NT2/D1 (cell line): ENCODE measurements at places on chromosomes 4 and X.

- no peak for DNase-seq
These were observed 42.7 kb downstream of the LONRF3 start for GRCh38 chrX:119017077-119017476.

GRCh38 chr4:176400816-176401461, 81.2 kb downstream of the SPCS3 start:
- DNase-seq: no peak

DNA sequence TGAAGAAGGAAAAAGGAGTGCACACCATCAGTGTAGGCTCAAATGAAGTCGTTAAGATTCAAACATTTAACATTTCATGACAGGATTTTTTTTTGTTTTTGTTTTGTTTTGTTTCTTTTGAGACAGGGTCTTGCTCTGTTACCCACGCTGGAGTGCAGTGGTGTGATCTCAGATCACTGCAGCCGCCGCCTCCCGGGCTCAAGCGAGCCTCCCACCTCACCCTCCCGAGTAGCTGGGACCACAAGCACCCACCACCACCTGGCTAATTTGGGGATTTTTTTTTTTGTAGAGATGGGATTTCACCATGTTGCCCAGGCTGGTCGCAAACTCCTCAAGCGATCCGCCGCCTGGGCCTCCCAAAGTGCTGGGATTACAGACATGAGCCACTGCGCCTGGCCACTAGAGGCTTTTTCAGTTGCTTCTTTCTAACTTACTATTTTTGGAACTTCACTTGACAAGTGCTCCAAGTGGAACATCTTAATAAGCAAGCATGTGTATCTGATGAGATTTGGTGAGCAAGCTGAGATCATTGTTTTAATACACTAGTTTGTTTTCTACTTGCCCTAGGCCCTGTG, 78.9 kb upstream of the CNKSR2 start:
- DNase-seq: no peak

DNA sequence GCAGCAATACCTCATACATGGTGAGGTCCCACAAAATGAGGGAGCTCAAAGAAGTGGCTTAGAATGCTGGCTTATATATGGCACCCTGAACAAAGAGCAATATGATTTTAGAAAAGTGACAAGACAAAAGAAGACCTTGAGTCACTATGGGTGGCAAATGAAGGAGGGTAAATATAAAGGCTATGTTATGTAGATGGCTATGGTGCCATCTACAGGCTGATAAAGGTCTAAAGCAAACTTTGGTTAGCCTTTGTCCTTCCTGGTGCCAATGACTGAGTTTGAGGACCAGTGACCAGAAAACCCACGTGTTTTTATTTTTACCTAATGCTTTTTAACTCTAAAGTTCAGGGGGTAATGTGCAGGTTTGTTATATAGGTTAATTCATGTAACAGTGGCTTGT, 151.8 kb downstream of the CCNG2 start:
- DNase-seq: no peak

GRCh38 chr4:27198246-27198645, 337.6 kb downstream of the STIM2 start:
- DNase-seq: no peak

GRCh38 chrX:7927259-7928167, at the start of gene PNPLA4:
TSS of gene PNPLA4 (minus strand) at chrX:7927413. CDS start at chrX:7926119, 1,294 bp downstream.
- peak; percentile 74 for DNase-seq

DNA sequence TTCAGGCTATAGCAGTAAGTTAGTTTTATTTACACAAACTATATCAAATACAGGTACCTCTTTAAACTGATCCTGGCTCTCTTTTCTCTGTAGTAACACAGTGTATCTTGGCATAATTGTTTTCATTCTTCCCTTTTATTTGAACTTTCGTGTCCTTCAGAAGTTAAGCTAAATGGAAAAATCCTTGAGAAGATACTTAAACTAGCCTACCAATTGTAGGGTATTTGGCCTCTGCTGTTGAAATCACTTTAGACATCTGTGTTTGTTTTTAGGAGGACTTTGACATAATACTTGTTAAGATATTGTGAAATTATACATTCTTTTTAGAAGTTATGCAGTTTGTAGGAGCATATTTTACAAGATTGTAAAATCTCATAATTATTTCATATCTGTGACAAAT, 90.3 kb upstream of the GK2 start:
- no peak for DNase-seq

GRCh38 chr4:8708401-8709021, 115.9 kb downstream of the CPZ start:
- DNase-seq: no peak

GRCh38 chrX:107565931-107566603, 62.2 kb upstream of the PRPS1 start:
- no peak for DNase-seq

- DNase-seq: no peak
These were observed 49.5 kb downstream of the CLDN34 start for GRCh38 chrX:10016519-10017132.

- no peak for DNase-seq
These were observed 3.1 kb downstream of the FRMPD3 start for GRCh38 chrX:107452581-107452980.

DNA sequence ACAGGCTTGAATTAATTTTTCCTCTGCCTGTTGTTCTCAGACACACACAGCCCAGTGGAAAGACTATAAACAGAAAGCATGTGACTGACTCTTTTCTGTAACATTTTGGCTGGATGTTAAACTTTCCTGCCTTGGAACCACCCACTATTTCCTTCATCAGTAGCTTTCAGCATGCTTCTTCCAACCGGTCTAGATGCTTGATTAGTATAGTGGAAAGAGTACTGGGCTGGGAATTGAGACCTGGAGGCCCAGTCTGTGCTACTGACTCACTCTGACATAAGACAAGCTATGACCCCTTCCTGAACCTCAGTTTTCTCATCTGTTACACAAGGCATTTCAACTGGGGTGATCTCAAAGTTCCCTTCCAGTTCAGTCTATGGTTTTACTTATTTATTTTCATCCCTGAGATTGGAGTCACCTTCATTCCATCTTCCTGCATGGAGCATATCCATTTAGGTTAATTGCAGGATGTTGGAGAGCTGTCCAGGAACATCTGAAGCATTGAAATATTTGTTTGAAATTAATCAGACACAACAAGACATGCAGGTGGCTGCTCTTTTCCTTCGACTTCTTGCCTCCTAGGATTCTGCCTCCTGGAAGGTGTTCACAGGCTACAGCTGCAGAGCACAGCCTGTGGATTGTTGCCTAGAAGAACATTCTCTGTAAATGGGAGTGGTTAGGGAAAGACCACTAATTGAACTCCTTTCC, 173.4 kb downstream of the RTL9 start:
- DNase-seq: no peak

GRCh38 chr4:139129206-139129605, 47.8 kb downstream of the ELF2 start:
- DNase-seq: no peak

GRCh38 chr4:17322514-17322913, 189.4 kb downstream of the QDPR start:
- no peak for DNase-seq

DNA sequence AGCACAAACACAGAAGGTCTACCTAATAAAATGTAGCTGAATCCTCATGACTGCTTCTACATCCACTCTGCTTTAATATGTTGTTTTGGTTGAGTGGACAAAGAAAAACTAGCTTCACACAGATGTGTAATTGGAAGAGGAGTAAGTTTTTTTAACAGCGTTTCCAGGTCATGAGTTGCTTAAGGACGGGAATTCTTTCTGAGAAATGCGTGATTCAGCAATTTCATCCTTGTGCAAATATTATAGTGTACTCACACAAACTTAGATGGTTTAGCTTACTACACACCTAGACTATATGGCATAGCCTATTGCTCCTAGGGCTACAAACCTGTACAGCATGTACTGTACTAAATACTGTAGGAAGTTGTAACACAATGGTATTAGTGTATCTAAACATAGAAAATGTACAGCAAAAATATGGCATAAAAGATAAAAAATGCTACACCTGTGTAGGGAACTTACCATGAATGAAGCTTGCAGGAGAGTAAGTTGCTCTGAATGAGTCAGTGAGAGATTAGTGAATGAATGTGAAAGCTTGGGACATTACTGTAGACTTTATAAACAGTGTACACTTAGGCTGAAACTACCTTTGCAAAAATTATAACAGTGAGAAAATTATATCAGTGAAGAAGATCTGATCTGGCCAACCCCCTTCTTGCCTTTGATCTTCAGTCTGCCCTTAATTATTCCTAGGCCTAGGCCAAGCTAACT, 70.8 kb upstream of the IL15 start:
- no peak for DNase-seq

DNA sequence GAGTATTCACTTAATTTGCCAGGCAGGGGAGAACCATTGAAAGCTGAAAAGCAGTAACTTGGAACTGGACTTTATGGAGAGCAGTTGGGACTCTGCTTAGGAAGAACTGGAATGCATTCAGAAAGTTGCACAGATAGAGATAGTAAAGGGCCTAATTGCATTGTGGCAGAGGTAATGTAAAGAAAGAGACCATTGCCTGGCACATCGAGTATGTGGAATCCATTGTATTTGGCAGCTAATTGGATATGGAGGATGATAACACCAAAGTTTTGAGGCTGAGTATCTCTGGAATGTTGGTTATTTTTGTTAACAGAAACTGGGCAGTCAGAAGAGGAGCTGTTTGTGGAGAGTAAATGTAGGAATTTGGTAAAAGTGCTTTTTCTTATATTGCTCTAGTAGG, 169.9 kb downstream of the BMPR1B start:
- DNase-seq: no peak

- no peak for DNase-seq
These were observed 103.5 kb downstream of the TNIP2 start for GRCh38 chr4:2652415-2653160.

DNA sequence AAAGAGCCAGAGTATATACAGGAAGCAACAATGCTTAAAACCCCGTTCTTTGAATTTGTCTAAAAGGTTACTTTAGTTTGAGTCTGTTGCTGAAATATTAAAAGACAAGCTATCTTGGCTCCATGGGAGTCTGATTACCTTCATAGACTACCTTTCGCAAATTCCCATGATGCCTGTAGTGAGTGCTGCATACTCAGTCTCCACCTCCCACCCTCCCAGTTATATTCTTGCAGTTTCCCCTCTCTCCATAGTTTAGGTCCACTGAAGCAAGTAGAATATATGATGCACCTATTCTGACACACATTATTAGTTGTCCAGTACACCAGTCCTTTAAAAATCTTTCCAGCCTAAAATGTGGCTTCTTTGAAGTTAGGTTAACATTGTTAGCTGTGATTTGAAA, 2.4 kb downstream of the CNKSR2 start:
- DNase-seq: no peak

GRCh38 chr4:26509681-26510333, 19.5 kb upstream of the CCKAR start:
- no peak for DNase-seq

DNA sequence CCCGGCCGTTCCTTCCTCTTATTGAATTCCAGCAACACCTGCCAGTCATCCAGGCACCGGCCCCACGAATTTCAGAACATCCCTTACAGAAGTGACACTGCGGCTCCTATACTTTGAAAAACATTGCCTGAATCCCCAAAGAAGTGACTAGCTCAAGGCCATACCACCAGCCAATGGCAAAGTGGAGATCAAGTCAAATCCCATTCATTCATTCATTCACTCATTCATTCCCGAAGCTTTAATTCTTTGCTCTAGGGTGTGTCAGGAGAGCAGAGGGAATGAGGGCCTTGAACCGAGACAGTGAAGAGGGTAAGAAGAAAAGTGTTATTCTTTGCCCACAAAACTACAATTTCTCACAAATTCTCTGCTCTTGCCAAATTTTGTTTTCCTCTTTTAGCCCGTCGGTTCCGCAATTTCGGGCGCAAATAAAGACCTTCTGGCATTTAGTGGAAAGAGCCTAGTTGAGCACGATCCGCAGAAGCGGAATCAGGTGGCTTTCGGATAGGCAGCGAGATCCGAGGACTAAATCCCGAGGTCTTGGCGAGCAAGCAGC, 824 bp upstream of the HMGB3 start:
- DNase-seq: no peak

- peak; percentile 58 for DNase-seq
These were observed 39.2 kb upstream of the ASMTL start for GRCh38 chrX:1491851-1492349.

DNA sequence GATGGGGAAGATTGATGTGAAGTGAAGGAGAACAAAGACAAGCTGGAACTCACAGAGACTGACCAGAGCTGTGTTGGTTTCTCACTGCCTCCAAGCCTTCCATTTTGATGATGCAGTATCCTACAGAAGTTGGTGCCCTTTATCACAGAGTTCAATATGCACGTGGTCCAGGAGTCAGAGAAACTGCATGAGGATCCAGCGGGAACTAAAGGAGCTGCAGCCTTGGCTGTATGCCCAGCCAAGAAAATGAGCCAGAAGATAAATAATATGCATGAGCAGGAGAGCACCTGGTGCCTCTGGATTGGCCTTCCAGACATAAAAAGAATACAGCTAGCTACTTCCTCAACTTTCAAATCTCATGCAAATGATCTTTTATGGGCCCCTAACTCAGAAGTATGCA, 44.3 kb upstream of the DCLK2 start:
- DNase-seq: no peak

DNA sequence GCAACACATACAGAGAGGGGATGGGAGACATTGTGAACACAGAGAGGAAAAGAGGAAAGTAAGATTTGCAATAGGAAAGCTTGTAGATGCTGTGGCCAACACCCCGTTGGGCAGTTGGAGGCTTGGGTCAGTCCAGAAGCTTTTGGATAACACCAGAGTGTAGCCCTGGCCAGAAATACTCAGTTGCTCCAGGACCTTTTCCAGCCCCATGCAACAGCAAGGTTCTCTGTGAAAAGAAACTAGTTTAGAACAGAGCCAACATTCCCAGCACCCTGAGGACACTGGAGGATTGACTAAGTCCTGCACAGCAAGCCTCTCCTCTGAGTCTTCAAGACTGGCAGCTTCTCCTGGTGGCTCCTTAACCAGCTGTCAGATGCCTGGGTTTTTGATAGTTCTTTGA, 27.9 kb upstream of the NAF1 start:
- DNase-seq: no peak

- DNase-seq: peak; percentile 23
These were observed 1.1 kb upstream of the RAP1GDS1 start for GRCh38 chr4:98260047-98260578.

- DNase-seq: no peak
These were observed 8.1 kb downstream of the JAKMIP1 start for GRCh38 chr4:6192245-6192644.

- DNase-seq: no peak
These were observed 18.4 kb downstream of the CPEB2 start for GRCh38 chr4:15020502-15021286.
